ENCODE measurements at places on chromosomes 6 and 20. TPM values are rescaled to one million over a fixed set of nuclear protein-coding genes. Genes with fewer than 3 reads are reported as not detected.
A peak's percentile ranks its signal among the peaks of the same experiment; 100 is the strongest.

DNA sequence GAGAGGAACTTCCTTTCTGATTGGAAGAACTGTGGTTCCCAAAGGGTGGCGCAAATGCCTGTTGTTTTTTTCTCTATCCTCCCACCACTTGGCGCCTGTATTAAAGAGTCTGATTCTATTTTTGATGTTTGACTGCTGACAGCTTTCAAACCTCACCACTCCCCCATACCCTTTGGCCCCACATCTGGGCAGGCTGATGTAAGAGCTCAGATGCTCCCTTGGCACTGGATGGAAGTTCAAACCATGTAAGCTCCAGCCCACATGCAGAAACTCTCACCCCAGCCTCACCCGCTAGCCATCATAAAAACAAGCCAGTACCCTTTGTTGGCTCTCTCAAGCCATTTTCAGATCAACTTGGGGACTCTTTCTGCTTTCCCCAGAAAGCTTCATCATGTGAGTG lies 20.0 kb upstream of the TMEM14A start:
- H3K4me1 ChIP-seq, result no peaks in the 10 kb centered on the region
- no peak overlapping the region for H3K4me3 ChIP-seq
- H3K36me3 ChIP-seq, result no peaks in the 10 kb centered on the region
- H3K27ac ChIP-seq, result no peak overlapping the region
- no peak for DNase-seq

The PGBD1 gene
- 0.79 TPM for polyA plus RNA-seq

GRCh38 chr20:53865901-53866793 lies 204.2 kb downstream of the BCAS1 start:
- no peaks in the 10 kb centered on the region for H3K27me3 ChIP-seq
- H3K27ac ChIP-seq, result peak overlapping the region; percentile 41
- H3K36me3 ChIP-seq, result no peaks in the 10 kb centered on the region
- no peak overlapping the region for H3K4me3 ChIP-seq
- H3K4me1 ChIP-seq, result peaks cover 8% of the 10 kb centered on the region
- no peak for DNase-seq

The METTL24 gene
- not detected for polyA plus RNA-seq

GRCh38 chr6:90941885-90942284 lies 355.0 kb upstream of the MAP3K7 start:
- H3K27ac ChIP-seq, result no peak overlapping the region
- no peak overlapping the region for H3K4me3 ChIP-seq
- H3K36me3 ChIP-seq, result no peaks in the 10 kb centered on the region
- no peak for DNase-seq
- no peaks in the 10 kb centered on the region for H3K4me1 ChIP-seq

All from psoas muscle (tissue), 8 donors.